Cerebellar cortex (tissue), 1 donor: ENCODE measurements at places on chromosomes 11 and 22.
A peak's percentile ranks its signal among the peaks of the same experiment; 100 is the strongest.

- DNase-seq: no peak
Observed at GRCh38 chr11:70671083-70671482, 272.8 kb downstream of the CTTN start.

DNA sequence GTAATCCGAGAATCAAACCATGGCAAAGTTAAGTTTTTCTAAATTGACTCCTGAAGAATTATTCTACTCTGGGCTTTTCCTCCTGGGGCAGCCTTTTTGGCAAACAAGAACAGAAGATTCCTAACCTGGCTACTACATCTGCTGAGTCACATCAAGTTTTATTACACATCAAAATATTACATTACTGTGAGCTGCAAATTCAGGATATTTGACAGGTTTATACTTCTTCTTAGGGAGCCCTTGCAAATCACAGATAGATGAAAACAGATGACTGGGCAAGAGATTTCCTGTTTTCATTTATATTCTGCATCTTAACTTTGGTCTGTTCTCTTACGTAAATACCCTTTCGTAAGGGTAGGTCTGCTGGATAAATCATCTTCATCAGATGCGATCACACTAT lies 23.6 kb downstream of the XRRA1 start:
- no peak for DNase-seq

DNA sequence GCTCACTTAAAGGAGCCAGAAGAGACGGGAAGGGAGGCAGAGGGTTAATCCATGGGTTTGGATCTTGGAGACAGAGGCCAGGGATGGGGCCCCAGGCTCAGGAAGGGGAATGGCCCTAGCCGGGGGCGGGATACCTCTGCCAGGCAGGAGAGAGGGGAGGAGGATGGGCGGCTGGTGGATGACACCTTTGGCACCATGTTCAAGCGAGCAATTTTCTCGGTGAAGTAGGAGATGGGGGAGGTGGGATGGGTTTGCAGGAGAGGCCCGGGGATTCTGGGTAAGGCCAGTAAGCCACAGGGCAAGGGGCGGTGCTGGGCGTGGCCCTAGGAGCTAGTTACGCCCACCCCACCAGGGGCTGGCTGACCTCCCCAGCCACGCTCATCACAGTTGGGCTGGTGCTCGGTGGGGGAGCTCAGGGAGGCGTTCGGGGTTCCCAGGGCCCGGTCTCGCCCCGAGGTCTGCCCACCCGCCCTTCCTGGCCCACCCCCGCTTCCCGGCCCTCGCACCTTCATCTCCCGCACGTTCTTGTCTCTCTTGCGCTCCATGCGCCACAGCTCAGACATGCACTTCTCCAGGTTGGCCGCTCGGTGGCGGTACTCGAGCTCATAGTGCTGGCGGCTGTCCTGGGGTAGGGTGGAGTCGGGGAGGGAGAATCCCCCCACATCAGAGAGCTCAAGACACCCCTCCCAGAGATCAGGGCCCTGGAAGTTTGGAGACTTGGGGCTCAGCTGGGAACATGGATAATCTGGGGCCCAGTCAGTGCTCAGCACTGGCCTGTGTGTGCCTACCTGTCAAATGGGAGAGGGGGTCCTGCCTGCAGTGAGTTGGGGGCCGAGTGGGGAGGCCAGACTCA lies 12.7 kb downstream of the BAIAP2L2 start:
- peak; percentile 35 for DNase-seq

DNA sequence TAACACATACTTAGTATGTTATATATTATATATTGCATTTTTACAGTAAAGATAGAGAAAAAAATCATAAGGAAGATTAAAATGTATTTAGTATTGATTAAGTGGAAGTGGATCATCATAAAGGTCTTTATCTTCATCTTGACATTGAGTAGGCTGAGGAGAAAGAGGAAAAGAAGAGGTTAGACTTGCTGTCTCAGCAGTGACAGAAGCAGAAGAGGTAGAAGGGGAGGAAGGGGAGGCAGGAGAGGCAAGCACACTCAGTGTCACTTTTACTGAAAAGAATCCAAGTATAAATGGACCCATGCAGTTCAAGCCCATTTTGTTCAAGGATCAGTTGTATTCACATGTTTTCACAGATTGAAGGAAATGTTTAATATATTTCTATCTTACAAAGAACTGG lies 69.7 kb downstream of the GAB2 start:
- no peak for DNase-seq

DNA sequence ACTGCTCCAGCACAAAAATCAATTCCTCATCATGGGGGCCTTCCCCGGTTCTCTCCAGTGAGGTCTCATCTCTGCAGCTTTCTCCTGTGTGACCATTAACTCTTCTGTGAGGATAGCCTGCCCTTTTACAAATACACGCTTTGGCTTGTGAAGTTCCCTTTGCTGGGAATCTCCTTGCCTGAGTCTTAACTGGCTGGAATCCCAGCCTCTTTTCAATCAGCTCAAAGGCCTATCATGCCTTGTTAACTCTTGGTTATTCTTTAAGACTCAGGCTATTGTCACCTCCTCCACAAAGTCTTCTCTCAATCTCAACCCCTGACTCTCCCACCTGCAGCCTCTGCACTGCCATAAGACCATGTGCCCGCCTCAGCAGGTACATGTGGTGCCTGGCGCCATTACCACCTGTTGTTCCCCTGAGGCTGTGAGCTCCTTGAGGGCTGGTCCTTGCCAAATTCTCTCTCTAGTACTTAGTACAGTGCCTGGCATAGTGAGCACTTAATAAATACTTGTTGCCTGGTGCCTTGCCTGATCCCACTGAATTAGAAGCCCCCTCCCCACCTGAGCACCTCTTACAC lies 128.2 kb downstream of the ST3GAL4 start:
- DNase-seq: no peak

GRCh38 chr11:67283481-67283963 lies 5.6 kb upstream of the ANKRD13D start:
- no peak for DNase-seq

GRCh38 chr11:73087730-73088129 lies 54.4 kb downstream of the FCHSD2 start:
- DNase-seq: no peak

DNA sequence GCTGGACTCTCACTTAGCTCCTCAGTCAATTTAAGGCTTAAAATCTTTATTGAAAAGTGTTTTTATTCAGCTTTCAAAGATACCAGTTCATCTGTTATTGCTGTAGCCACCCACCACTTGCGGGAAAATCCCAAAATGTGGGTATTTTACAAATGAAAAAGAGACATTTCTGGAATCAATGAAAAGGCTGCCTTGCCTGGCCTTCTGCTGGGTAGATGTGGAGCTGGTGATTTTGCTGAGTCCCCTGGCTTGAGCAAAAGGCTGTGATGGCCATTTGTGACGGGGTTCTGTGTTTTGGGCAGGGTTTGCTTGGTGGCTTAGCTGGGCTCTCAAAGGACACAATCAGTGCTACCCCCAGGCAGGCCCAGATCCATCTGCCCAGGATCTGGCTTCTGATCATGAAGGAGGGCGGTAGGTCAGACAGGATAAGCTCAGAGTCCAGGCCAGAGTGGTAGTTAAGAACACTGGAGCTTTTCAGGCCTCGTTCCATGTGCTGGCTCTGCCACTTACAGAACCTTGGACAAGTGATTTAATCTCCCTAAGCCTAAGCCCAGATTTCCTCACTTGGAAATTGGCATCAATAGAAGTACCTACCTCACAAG lies 36.1 kb downstream of the UBASH3B start:
- peak; percentile 73 for DNase-seq

- no peak for DNase-seq
Observed at GRCh38 chr11:124865902-124866851, 945 bp downstream of the ROBO3 start.

- DNase-seq: no peak
Observed at GRCh38 chr22:31176923-31177322, 16.9 kb downstream of the RNF185 start.

DNA sequence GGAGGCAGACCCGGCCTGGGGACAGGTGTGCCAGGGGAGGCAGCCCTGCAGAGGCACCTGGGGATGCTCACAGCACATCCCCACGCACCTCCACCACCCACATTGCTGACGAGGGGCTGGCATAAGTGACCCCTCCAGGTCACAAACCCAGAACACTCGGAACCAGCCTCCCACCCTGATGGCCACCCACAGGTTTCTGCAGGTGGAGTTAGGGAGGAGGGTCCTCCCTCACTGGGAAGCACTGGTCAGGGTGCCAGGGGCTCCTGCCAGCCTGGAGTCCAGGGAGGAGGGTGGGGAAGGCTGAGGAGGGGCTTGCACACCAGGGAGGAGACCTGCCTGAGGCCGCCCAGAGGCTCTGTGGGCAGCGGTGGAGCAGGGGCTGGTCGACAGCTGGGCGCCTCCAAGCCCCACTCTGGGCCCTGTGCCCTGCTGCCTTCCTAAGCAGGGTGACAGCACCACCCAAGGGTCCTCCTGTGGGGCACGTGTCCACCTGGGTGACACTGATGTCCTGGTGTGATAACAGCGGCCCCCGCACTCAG lies 51.0 kb upstream of the CARS1 start:
- DNase-seq: no peak

DNA sequence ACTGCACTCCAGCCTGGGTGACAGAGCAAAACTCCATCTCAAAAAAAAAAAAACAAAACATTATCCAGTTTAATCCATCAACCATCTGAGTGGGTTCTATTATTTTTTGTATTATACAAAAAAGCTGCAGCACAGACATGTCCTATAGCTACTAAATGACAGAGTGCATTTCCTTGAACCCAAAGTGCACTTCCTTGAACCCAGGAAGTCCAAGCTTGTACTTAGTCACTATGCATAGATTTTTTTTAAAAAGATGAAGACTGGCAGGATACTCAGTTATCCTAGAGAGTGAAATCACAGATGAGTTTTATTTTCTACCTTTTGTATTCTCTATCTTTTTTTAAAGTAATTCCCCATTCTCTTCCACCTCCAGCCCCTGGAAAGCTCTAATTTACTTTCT lies 8.0 kb upstream of the RRAS2 start:
- DNase-seq: no peak

GRCh38 chr22:32991353-32992101 lies 66.7 kb downstream of the SYN3 start:
- DNase-seq: peak; percentile 3

- no peak for DNase-seq
Observed at GRCh38 chr11:134890446-134890845, 478.4 kb upstream of the B3GAT1 start.

GRCh38 chr11:102428696-102429095 lies 23.9 kb downstream of the TMEM123 start:
- no peak for DNase-seq

DNA sequence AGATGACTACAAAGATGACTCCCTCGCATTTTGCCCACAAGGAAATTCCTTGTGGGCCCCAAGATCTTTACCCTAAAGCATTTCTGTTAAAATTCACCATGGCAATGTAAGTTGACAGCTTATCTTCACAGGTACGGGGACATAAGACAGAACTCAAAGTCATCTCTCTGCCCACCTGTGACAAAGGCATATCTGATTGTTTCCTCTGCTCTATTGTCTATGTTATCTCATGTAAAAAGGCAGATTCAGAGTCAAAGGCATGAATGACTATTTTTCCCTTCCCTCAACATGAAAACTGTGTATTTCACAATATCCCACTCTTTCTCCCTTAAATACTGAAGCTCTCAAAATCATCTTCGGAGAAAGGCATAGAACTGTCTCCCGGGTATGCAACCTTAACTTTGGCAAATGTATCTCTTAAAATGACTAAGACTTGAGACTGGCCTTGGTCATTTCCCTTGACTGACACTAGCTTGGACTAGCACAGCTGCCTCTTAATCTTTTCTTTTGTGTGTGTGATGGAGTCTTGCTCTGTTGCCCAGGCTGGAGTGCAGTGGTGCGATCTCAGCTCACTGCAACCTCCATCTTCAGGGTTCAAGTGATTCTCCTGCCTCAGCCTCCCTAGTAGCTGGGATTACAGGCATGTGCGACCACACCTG lies 103.2 kb downstream of the MICAL3 start:
- DNase-seq: no peak
